ENCODE measurements at places on chromosomes 3 and 15.

DNA sequence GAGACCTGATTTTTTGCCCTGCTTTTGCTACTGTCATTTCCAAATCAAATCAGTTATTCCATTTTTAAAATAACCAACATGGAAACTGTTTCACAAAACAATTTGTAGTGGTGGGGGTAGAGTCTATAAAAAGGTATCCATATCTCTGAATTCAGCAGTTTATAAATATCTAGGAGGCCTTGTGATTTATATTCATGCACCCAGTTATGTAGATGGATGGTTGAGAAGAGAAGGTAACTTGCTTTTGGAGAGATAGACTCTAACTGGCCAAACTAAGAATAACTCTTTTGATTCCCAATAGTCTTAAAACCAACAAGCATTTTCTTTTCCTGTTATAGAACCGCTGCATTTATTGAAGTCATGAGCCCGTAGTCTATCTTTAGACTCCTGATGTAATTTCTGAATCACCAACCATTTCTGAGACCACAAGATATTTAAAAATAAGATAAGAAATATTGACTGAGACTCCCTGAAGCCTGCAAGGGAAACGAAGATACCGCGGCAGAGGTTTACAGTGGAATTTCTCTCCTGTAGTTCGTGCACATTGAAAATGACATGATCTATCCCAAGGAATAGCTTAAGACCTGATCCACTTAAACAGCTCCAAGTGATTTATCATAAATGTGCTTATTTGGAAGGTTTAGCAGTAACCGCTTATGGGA lies 68.5 kb downstream of the SAMMSON start:
- no peak for DNase-seq

DNA sequence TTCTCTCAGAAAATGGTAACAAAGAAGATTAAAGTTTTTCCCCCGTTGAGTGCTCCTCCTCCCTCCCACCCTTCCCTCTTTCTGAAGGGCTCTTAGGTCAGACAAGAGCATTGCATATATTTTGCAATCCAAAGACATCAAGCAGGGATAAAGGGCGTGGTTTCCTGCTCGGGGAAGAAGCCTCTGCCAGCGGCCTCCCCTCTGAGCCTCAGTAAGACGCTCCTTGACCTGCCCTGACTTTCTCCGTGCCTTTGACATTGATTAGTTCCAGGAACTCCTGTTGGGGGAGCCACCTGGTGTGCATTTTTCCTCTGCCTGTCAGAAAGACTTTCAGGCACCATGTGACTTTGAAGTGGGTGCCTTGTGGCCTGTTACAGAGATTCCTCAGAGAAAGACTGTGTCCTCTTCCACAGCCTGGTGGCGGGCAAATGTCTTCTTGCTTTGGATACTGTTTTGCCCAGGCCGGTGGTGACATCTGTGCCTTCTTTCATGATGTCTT lies 87.2 kb upstream of the TBL1XR1 start:
- peak; percentile 71 for DNase-seq

GRCh38 chr15:40902605-40903561 lies 8.6 kb downstream of the VPS18 start:
- no peak for DNase-seq

GRCh38 chr15:64647367-64647766 lies 128.0 kb downstream of the RBPMS2 start:
- DNase-seq: no peak

DNA sequence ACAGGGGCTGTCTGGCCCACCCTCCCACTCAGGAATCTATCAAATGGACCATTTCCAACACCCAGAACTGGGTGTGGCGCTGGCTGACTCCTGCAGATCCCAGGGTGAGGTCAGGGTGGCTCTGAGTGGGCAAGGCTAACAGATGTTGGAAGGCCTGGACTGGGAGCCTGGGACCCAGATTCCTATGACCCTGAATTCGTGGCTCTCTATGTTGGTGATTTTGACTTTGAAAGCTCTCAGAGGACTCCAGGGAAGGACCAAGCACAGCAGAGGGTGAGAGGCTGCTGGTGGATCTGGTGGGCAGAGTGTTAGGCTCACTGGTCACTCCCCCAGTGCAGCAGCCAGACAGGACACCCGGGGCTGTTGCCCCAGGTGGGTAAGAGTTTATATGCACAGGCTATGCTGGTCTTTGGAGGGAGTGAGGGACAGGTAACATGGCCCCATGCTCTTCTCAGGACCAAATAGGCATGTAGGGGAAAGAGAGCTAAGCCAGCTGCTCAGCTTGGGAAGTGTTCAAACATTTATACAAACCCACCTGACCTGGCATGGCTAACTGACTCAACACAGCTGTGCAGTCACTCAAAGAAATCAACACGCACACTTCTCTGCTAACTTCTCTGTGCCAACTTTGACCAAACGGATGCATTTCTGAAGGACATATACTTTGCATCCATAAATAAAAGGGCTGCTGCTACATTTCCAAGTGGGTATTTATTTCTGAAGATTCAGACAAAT lies 62.6 kb upstream of the RAB6B start:
- DNase-seq: no peak

DNA sequence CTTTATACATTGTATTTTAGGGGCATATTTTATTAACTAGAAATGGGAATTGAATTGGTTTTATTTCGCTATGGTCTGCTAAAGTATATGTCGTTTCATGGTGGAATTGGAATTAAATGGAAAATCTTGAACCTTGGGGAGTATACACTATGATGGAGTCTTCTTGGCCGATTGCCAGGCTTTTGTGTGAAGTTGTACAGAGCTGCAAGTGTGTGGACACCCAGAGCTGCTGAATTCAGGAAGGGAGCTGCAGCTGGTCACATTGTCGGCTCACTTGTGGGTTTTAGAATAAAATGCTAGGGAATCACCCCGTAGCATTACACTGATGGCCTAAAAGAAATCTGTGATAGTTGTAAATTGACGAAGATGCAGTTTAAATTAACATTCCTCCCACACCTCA lies 35.1 kb downstream of the USP3 start:
- DNase-seq: peak; percentile 4

DNA sequence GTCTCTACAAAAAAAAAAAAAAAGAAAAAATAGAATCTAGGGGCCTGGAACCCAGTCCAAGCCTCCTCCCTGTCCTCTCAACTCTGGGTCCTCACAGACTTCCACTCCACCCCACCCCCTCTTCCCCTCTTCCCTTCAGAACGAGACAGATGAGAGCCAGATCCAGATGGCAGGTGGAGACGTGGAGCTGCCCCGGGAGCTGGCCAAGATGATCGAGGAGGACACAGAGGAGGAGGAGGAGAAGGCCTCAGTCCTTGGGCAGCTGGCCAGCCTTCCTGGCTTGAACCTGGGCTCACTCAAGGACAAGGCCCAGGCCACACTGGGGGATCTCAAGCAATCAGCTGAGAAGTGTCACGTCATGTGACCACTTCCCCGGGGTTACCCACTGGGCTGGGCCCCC lies 3.6 kb downstream of the CPLX3 start:
- no peak for DNase-seq

GRCh38 chr3:188693435-188693834 lies 478.3 kb upstream of the TPRG1 start:
- DNase-seq: no peak

- peak; percentile 6 for DNase-seq
Observed at GRCh38 chr15:65032801-65033537, 3.5 kb upstream of the MTFMT start.

DNA sequence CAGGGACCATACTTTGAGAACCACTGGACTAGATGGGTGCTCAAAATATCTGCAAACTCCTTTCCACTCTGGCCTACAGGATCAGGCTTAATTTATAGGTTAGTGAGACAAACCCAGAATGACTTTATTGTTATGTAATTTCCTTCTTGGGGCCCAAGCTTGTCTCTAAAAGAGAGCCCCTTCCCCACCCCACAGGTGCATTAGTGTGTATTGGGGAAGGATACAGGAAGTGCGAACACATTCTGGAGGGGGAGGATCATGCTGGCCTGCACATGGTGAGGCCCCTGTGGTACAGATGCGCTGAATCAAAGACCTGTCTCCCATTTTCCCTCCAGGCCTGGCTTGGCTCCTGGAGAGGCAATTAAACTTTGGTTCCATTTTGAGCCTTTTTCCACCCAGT lies 273.0 kb upstream of the LRTM1 start:
- DNase-seq: no peak

DNA sequence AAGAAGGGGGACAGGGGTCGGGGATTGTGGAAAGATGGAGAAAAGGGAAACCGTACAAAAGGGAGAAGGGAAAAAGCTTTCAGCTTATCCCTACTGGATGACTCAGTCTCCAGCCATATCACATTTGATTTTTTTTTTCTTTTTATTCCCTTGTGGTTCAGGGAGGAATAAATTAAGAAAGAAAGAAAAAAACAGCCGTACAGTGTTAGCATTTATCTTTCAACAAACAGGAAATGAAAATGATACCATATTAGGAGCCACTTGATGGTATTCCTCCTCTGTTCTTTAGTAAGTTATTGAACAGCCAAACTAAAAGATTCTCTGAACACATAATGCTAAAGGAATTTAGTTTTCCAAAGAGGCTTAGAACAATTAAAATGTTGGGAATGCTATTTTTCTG lies 594.4 kb downstream of the FOXP1 start:
- no peak for DNase-seq

GRCh38 chr3:127761441-127761801 lies 60.9 kb downstream of the MGLL start:
- DNase-seq: peak; percentile 16

DNA sequence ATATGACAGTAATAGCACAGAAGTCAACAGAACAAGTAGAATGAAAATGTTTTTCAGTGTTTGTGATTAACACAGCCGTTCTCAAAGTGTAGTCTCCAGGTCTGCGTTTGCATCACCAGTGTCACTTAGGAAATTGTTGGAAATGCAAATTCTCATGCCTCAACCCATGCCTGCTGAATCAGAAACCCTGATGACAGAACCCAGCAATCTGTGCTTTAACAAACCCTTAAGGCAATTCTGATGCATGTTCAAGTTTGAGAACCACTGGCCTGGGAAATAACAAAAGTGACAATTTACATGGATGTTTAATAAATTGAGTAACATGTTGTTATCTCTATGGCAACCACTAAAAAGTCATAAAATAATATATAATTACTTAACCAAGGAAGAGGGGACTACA lies 103.1 kb upstream of the ATP11B start:
- no peak for DNase-seq

GRCh38 chr15:81225161-81225671 lies 28.5 kb downstream of the IL16 start:
- no peak for DNase-seq

DNA sequence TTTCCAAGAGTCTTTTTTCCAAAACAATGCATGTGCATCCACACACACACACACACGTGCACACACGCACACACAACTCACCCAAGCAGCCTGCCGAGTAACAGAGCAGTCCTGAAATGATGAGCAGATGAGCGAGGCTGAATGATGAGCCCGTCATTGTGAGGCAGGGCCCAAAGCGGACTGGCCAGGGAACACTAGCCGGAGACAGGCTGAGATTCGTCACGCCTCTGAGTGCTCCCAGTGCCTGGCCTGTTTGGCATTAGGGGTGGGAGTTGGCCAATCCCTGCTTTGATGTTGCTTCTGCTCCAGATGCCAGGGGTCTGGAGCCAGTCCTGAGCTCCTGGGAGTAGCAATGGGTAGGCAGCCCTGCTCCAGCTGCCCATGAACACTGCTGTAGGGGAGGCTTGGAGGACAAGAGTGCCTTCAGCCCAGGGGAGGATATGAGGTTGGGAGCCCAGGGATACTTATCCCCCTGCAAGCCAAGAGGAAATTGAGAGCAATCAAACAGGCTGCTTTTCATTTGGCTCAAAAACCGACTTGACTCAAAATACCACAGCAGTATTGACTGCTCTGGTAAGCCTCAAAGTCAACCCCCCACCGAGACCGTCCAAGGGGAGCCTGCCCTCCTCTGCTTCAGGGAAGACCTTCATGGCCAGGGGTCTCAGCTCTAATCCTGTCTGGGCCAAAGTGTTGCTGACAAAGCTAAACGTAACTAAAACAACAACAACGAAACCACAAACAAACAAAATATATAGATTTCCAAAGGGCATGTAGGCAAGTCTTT lies 22.9 kb downstream of the COLQ start:
- DNase-seq: no peak

DNA sequence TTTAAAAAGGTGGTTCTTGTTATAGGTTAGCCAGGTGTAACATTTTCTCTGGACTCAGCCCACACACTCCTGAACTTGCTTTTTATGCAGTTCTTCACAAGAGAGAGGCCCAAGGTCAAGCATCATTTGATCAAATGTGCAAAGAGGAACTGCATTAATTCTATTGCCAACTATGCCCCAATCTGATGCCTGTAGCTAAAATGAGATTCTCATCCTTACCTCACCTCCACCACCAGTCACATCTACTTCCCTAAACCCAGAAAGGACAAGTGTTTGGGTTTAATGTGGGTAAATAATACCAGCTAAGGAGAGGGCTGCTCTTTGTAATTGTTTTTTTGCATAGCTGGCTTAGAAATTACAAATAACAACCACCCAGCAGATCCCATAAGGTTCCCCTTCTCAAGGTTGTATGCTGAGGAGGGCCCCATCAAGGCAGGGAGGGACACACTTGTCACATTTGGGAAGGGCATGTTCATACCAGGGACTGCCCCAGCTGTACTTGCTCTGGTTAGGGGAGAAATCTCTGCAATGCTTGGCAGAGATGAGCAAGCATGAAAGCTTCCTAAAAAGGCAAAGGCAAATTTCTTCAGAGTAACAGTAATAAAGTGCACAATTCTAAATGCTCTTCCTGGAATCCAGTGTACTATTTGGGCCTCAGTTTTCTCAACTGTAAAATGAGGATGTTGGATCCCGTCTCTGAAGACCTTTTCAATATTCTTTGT lies 76.2 kb downstream of the TGFBR2 start:
- no peak for DNase-seq

GRCh38 chr3:32871273-32871672 lies 53.5 kb downstream of the TRIM71 start:
- DNase-seq: no peak

- no peak for DNase-seq
Observed at GRCh38 chr15:71449363-71449762, 334.1 kb downstream of the THSD4 start.

DNA sequence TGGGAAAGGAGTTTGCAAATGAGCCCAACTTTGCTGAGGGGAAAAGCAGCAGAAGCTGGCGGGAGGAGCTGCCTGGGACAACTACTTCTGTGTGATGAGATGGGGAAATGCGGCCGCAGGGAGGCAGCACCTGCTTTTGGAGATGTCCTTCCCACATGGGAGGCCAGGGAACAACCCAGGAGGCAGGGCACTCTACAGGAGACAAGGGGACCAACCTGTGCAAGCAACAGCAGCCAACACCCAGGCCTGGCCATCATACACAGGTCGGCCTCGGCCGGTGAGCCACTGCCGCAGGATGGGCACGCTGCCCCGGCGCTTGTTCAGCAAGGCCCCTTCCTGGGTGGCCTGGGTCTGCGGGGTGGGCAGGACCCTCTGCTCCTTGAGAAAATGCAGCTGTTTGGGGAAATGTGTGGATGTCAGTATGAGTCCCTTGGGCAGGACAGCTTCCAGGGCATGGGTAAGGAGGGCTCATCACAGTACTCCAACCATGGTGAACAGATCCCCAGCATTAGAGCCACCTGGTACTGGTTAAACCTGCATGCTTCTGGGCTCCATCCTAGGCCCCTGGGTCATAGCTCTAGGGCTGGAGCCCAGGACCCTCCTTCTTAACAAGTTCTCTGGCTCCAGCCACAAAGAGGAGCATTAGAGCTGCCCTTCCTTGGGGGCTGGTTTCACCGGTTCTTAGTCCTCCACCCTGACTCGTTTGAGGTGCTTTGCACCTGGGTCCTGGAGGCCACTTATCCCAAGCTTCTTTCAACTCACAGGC lies 11.6 kb downstream of the EPB42 start:
- no peak for DNase-seq

GRCh38 chr15:80939216-80939615 lies 50.4 kb downstream of the MESD start:
- DNase-seq: no peak

- peak; percentile 16 for DNase-seq
Observed at GRCh38 chr15:62647202-62647842, 395.2 kb upstream of the TPM1 start.
